Umbilical cord (tissue), 2 donors: ENCODE measurements at places on chromosomes 11 and 22. TPM values are rescaled to one million over a fixed set of nuclear protein-coding genes. Genes with fewer than 3 reads are reported as not detected.

Gene KRTAP5-8
- total RNA-seq, result not detected

Gene INPP5J
- total RNA-seq, result 6.3 TPM

Gene OR52A1
- total RNA-seq, result 2.6 TPM

Gene SLC22A12
- 2.4 TPM for total RNA-seq

Gene PKNOX2
- total RNA-seq, result 31.8 TPM

Gene CHRNA10
- total RNA-seq, result 1.7 TPM

Gene CD6
- 0.24 TPM for total RNA-seq

Gene SAA4
- total RNA-seq, result not detected

Gene GAS2
- 7.7 TPM for total RNA-seq

Gene PRR33
- not detected for total RNA-seq

Gene FJX1
- total RNA-seq, result 8.4 TPM

Gene REXO2
- 116 TPM for total RNA-seq

Gene IL17REL
- not detected for total RNA-seq

Gene PNPLA3
- total RNA-seq, result 0.48 TPM

Gene CENATAC
- 44.1 TPM for total RNA-seq

Gene CALCB
- 11.3 TPM for total RNA-seq

Gene CSF2RB
- total RNA-seq, result 8.7 TPM
